GDM1 (cell line): ENCODE measurements at places on chromosomes 11 and 22.

- DNase-seq = no peak
Observed at GRCh38 chr11:13091373-13091772, 82.3 kb downstream of the RASSF10 start.

DNA sequence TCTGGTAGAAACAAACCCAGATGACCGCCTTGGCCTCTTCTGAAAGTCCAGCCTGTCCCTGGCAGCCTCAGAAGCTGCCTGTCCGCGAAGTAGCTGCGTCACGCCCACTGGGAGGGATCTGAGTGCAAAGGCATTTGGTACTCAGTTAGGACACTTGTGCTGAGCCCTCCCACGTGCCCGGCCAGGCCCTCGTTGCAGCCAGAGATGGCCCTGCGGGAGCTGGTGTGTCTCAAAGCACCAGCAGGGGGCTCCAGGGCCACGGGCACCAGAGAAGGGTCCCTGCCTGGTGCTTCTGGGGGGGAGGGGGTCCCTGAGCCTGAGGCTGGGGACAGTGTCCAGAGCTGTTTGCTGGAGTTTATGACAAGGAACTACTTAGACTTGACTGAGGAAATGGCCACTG lies 5.8 kb downstream of the SELENOO start:
- no peak for DNase-seq

DNA sequence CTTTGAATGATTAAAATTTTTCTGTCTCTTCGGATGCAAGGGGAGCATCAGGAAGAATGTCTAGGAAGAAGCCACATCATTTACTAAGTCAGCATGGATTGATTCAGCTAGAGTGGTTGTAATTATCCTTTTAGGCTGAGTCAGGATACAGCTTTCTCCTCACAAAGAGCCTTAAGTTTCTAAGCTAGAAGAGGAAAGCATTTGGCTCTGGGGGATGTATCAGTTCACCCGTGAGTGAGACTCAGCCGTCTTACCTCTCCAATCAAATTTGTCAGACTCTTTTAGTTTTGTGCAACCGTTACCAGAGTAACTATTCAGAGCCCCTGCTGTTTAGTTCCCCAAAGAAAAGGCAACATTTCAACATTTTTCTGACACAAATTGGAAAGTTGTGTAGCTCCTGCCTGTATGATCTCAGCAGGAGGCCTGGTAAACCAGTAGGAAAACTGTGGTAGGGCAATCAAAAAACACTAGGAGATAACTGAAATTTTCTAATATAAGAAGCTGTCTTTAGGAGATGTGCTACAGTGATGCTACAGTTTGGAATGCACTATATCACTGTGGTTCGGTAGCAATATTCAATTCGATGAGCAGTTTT lies 432.4 kb upstream of the LUZP2 start:
- DNase-seq = no peak

GRCh38 chr11:79170321-79170720 lies 270.5 kb downstream of the TENM4 start:
- DNase-seq = no peak

DNA sequence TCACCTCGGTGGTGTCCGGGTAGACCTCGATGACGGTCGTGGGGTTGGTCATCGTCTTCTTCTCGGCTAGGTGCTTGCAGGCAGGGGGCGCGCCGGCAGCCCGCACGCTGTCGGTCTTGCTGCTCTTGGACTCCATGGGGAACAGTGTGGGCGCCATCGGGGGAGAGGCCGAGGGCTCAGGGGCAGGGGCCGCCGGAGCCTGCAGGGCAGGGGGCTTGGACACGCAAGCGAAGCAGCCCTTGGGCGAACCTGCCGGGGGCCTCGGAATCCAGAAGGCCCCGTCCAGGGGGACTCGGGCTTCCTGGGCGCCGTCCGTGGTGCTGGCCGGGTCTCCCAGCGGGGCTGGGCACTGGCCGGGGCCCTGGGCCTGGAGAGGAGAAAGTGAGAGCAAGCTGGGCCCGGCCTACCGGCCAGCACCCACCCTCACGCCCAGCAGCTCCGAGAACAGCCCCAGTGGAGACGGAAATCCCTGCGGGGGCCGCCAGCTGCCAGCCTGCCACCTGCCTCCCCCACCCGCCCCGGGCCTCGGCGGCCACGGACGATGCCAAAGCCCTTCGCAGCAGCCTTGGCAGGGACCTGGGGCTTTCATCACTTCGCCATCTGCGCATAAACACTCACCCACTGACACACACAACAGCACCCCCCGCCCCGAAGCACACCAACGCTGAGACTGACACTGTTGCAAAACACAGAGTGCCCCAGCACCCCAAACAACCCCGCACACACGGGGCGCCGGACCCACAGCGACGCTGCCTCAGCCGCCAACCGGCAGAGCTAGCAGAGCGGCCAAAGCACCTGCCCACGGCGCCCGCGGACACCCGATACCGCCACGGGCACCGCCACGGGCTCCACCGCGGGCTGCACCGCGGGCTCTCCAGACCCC lies 2.4 kb downstream of the IFITM10 start:
- DNase-seq = no peak

- DNase-seq = no peak
Observed at GRCh38 chr11:69970785-69971535, 107.2 kb upstream of the ANO1 start.

DNA sequence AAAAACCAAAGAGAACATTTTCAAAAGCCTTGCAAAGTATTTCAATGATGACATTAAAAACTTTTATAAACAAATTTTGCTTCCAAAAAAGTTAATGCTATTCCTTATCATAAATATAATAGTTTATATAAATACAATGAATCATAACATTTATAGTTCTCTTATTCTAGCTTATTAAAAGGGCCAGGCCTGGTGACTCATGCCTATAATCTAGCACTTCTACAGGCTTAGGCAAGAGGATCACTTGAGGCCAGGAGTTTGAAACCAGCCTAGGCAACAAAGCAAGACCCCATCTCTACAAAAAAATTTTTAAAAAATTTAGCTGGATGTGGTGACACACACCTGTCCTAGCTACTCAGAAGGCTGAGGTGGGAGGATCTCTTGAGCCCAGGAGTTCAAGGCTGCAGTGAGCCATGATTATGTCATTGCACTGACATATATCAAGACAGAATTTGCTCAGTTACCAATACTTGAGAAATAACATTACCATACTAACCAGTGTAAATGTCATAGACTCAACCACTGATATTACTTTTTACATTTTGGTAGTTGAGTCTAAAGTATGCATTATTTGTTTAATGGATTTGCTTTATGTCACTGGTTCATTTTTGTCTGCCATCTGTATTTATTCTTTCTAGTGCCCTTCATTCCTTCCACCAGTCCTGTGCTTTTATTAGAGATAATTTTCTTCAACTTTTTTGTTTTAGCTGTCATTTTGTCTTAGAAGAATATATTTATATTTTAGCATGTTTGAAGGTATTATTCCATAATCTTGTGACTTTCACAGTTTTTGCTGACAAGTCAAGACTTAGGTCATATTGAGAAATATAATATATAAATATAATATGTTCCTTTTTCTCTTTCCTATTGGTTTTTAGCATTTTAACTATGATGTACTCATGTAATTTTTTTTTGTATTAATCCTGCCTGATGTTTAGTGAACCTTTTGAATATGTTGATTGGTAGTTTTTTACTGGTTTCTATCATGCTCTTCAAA lies 56.2 kb downstream of the CYP2R1 start:
- no peak for DNase-seq

- DNase-seq = no peak
Observed at GRCh38 chr11:78325274-78325781, 92.3 kb downstream of the GAB2 start.

- DNase-seq = no peak
Observed at GRCh38 chr22:35891442-35891841, 137.2 kb downstream of the RBFOX2 start.

GRCh38 chr11:100752371-100753171 lies 65.5 kb downstream of the ARHGAP42 start:
- DNase-seq = no peak

GRCh38 chr11:17775507-17776211 lies 41.1 kb downstream of the KCNC1 start:
- DNase-seq = no peak

DNA sequence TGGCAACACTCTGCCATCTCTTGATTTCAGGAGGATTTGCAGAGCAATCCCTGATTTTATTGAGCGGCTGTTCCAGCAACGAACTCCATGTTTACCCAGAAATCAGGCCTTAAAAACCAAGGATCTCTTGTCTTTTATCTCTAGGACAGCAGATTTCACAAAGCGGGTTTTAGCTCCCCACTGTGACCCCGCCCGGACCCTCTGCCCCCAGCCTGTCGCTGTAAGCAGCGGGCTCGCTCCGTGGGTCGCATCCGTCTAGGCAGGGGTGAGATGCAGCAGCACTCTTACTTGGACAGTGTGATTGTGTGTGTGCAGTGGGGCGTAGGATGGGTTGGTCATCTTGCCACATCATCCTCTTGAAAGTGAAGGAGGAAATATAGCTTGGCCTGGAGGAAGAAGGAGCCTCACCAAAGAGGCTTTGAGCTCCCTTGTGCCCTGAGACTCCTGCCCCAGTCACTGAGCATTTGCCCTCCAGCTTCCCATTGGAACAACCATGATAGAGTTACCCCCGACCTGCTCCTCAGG lies 189.2 kb upstream of the TBCEL start:
- no peak for DNase-seq

- DNase-seq = no peak
Observed at GRCh38 chr11:17979770-17980371, 33.0 kb downstream of the SERGEF start.

DNA sequence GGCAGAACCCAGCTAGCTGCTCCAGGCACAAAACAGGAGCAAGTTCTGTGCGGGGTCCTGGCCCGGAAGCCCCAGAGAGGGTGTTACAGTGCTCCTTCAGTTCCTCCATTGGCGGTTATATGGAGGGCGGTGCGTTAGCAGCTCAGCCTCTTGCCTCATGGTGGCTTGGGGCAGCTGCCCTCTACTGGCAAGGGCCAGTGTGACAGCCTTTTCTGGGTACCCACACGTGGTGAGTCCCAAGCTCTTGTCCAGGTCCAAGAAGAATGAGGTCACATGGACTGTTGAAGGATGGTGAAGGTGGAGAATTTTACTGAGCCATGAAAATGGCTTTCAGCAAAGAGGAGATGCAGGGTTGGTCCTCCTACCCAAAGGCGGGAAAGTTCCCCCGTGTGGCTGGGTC lies 100.5 kb downstream of the WT1 start:
- no peak for DNase-seq

DNA sequence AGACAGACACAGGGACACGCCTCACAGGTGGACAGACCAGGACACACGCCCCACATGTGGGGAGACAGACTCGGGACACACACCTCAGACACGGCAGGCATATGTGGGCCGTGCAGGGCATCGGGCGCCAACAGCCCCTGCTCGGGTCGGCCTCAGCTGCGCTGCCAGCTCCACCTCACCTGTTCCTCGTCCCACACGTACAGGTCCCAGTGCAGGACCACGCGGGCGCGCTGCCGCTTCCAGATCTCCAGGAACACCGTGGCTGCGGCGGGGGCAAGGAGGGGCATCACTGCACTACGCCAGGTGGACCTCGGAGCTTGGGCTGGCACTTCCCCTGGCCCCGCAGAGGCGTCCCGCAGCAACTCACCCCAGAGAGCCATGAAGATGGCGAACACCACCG lies 12.4 kb downstream of the ANO9 start:
- DNase-seq = no peak

DNA sequence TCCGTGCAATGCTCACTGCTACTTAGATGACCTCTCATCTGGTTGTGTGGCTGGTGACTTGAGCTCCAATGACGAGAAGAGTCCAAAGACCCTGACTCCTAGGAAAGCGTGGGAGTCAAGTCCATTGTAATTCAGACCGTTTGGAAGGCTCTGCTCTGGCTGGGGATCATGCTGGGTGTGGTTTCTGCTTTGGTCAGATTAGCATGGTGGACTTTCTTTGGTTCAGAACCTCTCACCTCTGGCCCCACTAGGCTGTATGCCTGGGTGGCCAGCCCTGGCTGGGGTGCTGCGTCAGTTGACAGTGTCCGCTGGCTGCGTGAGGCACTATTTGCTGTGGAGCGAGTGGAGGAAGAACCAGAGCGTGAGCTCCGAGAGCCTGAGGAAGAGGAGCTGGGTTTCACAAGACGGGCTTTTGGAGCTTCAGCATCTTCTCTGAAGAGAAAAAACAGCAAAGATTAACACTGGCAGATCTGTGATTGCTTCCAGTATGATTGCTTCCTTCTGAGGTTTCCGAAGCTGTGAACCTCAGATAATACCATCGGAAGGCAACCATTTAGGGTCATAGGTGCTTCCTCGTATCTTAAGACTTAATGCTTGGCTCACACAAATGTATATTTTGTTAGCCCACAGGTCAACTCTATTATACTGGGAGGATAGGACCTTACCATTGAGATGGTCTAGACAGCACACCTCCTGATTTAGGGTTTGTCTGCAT lies 11.6 kb upstream of the HSPA8 start:
- DNase-seq = no peak

- DNase-seq = no peak
Observed at GRCh38 chr11:45193695-45194094, 47.3 kb downstream of the PRDM11 start.

- DNase-seq = no peak
Observed at GRCh38 chr11:72546866-72547265, 112.5 kb upstream of the CLPB start.

GRCh38 chr11:42066113-42066512 lies 606.7 kb upstream of the LRRC4C start:
- DNase-seq = no peak

DNA sequence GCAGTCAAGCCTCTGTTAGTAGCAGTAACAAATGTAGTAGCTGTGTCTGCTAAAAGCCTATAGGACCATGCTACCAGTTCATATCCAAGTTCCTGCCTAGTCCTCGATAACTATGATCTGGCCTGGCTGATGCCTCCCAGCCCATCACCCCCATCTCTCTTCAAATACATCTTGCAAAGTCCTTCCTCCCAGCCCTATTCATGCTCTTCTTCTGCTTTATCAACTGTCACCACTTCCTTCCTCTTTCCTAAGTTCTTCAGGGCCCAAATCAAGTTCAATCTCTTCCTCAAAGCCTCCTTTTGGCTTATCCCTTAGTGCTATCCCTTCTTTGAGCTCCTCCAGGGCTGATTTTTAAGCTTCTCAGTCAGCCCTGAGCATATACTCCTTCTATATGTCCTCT lies 150.9 kb upstream of the THY1 start:
- DNase-seq = peak; percentile 53

GRCh38 chr22:50563413-50564160 lies 868 bp upstream of the SYCE3 start:
- DNase-seq = no peak

DNA sequence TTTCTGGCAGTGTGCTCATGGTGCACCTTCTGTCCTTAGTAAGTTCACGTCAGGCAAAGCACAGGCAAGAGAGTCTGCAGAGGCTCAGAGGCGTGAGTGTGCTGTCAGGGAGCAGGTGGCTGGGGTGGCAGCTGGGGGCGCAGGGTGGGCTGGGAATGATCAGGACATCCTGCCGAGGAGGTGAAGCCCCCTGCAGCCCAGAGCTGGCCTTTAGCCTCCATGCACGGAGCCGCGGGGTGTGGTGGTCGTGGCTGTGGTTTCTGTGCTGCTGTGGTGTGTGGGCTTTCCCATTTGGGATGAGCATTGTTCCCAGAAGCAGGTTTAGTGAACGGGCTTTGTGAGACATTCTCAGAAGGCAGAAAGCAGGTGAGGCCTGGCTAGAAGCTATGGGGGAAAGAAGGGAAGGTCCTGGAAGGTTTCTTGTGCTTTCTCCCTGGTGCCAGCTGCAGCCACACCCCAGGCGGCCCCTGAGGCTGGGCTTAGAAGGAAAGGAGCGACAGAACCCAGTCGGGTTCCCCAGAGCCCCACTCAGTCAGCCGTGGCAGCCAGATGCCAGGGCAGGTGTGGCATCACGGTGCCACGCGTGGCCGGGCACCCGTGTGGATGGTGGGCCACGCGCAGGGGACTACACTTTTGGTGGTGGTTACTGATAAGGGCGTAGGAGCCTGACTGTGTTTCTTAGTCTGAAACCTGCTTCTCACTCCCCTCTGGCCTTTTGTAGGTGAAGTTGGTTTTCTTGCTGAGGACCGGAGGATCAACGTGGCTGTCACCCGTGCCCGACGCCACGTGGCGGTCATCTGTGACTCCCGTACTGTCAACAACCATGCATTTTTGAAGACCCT lies 32.0 kb downstream of the IGHMBP2 start:
- no peak for DNase-seq
